ENCODE measurements at places on chromosomes 6 and 20. TPM values are rescaled to one million over a fixed set of nuclear protein-coding genes. Genes with fewer than 3 reads are reported as not detected.

The NEDD9 gene
- total RNA-seq, result 0.17 TPM

The RALGAPB gene
- 21.0 TPM for total RNA-seq

The ZNF391 gene
- total RNA-seq, result 1.0 TPM

The EFHC1 gene
- total RNA-seq, result 24.9 TPM

The EPPIN gene
- not detected for total RNA-seq

The TMEM74B gene
- total RNA-seq, result not detected

The PNPLA1 gene
- total RNA-seq, result not detected

The GSTA1 gene
- not detected for total RNA-seq

The RPS10 gene
- 2,222 TPM for total RNA-seq

The SLC12A5 gene
- total RNA-seq, result under 0.01 TPM

The PDYN gene
- not detected for total RNA-seq

The SERAC1 gene
- 7.6 TPM for total RNA-seq

The TP53TG5 gene
- not detected for total RNA-seq

The TEAD3 gene
- total RNA-seq, result 3.8 TPM

The BNIP5 gene
- total RNA-seq, result under 0.01 TPM

The OR2H2 gene
- total RNA-seq, result not detected

The ITPR3 gene
- total RNA-seq, result 26.3 TPM

The DACT2 gene
- not detected for total RNA-seq

The ZNF311 gene
- 1.6 TPM for total RNA-seq

The FBXL4 gene
- total RNA-seq, result 7.1 TPM

The SLC32A1 gene
- not detected for total RNA-seq

The MCM8 gene
- 2.1 TPM for total RNA-seq

The RAB44 gene
- under 0.01 TPM for total RNA-seq

The BPIFA1 gene
- not detected for total RNA-seq

The TXLNB gene
- 1.9 TPM for total RNA-seq

The RIPOR3 gene
- total RNA-seq, result 7.7 TPM

The SLC17A2 gene
- not detected for total RNA-seq

The CDH26 gene
- total RNA-seq, result 0.34 TPM

The LINC00237 gene
- total RNA-seq, result not detected

The CRISP3 gene
- not detected for total RNA-seq

The ASIP gene
- total RNA-seq, result not detected

The PRRT1 gene
- total RNA-seq, result 0.09 TPM

The WFDC5 gene
- not detected for total RNA-seq

The OR2B2 gene
- total RNA-seq, result not detected

The TRIM38 gene
- 10.1 TPM for total RNA-seq

The TSPO2 gene
- not detected for total RNA-seq

The MUC21 gene
- total RNA-seq, result not detected

The IFNGR1 gene
- total RNA-seq, result 49.7 TPM

The ZBP1 gene
- total RNA-seq, result not detected

The C4A gene
- 13.6 TPM for total RNA-seq

The DEF6 gene
- 4.4 TPM for total RNA-seq

Measured in bronchial smooth muscle cell (primary cell).